Activated T-helper 1 cell treated with anti-CD3 and anti-CD28 coated beads, Interleukin-12 subunit alpha, Interleukin-12 subunit beta, Interleukin-2, Interleukin-4 antibody, amounts not matched to agents 30 ng/mL and 10 ng/mL and 1 ng/mL, durations not matched to agents 14 hours and 24 hours and 36 hours (primary cell): ENCODE measurements at places on chromosomes 16 and 17. TPM values are rescaled to one million over a fixed set of nuclear protein-coding genes. Genes with fewer than 3 reads are reported as not detected.

Gene KRT39
- total RNA-seq = not detected in 2 replicates

Gene CCDC154
- 0.44 and 2.0 TPM in 2 replicates for total RNA-seq

- DNase-seq = no peak
- peaks cover 4% of the 10 kb centered on the region for H3K27me3 ChIP-seq
- no peaks in the 10 kb centered on the region for H3K36me3 ChIP-seq
- H3K4me3 ChIP-seq = no peak overlapping the region
- no peak overlapping the region for H3K27ac ChIP-seq
Observed at GRCh38 chr16:56289416-56289815, 98.1 kb downstream of the GNAO1 start.

DNA sequence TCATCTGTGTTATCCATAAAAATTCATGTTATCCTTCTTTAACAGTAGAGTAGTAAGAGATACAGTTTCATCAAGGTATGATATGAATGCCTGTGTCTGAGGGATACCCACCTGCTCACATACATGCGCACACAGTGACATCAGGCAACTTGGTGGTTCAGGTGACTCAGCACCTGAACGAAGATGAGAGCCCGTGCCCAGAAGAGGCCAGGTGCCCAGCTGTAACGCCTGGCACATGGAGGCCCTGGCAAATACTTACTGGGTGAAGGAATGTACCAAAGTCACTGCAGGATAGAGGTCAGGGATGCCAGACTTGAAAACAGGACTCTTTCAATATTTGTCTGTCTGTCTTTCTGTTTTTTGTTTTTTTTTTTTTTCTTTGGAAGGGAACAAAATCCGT is 72.6 kb upstream of the LGALS9 start:
- DNase-seq = no peak
- no peaks in the 10 kb centered on the region for H3K27me3 ChIP-seq
- H3K4me3 ChIP-seq = no peak overlapping the region
- peaks cover 50% of the 10 kb centered on the region for H3K4me1 ChIP-seq
- H3K27ac ChIP-seq = no peak overlapping the region
- H3K36me3 ChIP-seq = peaks cover 48% of the 10 kb centered on the region

- DNase-seq = no peak
- H3K4me1 ChIP-seq = no peaks in the 10 kb centered on the region
- H3K36me3 ChIP-seq = no peaks in the 10 kb centered on the region
- no peak overlapping the region for H3K4me3 ChIP-seq
- H3K27me3 ChIP-seq = peaks cover 14% of the 10 kb centered on the region
Observed at GRCh38 chr17:76686538-76687297, 24.0 kb downstream of the MXRA7 start.

DNA sequence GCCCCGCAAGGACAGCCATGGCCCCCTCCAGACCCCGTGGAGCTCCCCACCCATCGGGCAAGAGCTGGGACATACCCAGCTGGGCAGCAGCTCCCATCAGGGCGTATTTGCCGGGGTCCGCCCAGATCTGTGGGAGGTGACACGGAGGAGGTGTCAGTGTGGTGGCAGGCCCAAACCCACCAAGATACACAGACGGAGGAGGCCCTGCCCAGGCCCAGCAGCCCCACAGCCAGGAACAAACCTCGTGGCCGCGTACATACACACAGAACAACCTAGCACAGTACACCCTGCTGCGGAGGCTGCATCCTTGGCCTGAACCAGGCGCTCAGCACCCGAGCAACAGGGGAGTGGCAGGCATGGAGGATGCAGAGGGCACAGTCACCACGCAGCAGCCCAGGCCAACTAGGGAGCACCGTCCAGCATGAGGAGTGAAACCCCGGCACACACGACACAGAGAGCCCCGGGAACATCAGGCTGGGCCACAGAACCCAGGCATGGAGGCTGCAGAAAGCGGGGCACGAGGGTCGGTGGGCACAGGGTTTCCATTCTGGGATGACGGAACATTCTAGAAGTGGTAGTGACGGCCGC is 4.9 kb upstream of the CCDC154 start:
- no peak overlapping the region for H3K27ac ChIP-seq
- no peaks in the 10 kb centered on the region for H3K27me3 ChIP-seq
- DNase-seq = no peak
- H3K4me3 ChIP-seq = no peak overlapping the region
- peaks cover 2% of the 10 kb centered on the region for H3K36me3 ChIP-seq

DNA sequence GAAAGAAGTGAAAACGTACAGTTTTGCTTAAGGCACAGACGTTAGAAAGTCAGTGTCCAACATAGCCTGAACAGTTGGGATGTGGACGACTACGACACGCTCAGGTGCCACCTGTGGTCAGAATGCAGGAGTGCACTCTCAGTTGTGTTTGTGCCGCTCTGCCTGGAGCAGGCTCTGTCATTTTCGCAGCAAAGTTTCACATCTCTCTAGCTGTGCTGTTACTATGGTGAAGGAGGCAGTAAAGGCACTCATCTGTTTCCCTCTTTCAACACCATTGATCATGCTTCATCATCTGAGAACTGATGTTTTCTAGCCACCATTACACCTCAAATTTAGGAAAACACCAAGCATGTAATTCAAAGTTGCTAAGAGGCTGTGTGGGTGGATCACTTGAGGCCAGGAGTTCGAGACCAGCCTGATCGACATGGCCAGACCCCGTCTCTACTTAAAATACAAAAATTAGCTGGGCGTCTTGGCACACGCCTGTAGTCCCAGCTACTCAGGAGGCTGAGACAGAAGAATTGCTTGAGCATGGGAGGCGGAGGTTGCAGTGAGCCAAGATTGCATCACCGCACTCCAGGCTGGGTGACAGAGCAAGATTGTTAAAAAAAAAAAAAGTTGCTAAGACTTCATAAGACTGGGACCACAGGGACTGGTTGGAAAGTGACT is 44.9 kb upstream of the DNAJA2 start:
- no peak overlapping the region for H3K4me3 ChIP-seq
- H3K4me1 ChIP-seq = peaks cover 23% of the 10 kb centered on the region
- no peak overlapping the region for H3K27ac ChIP-seq
- peaks cover 4% of the 10 kb centered on the region for H3K27me3 ChIP-seq

DNA sequence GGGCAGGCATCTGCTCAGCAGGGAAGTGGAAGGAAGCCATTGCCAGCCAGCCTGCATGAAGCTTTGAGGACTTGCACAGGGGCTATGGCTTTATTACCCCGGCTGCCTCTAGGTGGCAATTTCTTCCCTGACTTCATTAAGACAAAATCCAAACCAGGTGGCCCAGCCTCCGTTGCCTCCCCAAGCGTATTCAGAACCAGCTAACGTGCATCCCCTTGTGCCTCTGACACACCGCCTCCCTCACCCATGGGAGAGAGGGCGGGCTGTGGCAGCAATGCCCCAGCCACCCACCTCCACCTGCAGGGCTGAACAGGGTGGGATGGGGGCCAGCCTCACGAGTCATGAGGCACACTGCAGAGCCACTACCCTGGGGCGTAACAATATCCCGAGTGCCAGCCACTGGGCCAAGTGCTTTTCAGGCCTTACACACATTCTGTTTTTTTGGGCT is 6.8 kb downstream of the KIFC3 start:
- no peak overlapping the region for H3K4me3 ChIP-seq
- H3K36me3 ChIP-seq = no peaks in the 10 kb centered on the region
- peaks cover 19% of the 10 kb centered on the region for H3K27me3 ChIP-seq
- no peak overlapping the region for H3K27ac ChIP-seq

DNA sequence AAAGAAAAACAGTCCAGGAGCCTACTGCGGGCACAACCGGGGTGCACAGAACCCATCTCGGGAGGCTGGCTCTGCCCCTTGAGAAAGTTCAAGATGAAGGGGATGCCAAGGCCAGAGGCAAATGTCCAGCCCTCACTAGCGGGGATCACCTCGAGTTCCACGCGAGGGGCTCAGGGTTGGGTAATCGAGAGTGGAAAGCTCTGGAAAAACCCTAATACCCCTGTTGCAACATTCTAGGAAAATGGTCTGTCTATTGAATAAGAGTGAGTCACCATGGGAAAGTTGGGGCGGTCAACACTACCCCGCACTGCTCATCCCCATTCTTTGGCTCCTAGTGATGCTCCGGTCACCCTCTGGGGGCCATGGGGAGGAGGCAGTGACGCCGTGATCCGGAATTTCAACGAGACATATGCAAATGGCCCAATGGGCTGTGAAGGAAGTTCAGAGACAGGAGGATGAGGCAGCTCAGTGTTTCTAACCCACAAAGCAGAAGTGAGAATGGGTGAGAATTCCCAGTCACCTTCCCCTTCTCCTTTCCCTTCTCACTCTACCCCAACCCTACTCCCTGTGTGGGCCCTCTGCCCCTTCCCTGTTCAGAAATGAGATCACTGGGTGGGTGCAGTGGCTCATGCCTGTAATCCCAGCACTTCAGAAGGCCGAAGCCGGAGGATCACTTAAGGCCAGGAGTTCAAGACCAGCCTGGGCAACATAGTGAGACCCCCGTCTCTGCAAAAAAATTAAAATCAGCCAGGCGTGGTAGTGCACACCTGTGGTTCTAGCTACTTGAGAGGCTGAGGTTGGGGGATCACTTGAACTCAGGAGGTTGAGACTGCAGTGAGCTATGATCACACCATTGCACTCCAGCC is 22.4 kb downstream of the SOCS3 start:
- no peak overlapping the region for H3K27ac ChIP-seq
- peaks cover 45% of the 10 kb centered on the region for H3K4me1 ChIP-seq
- H3K27me3 ChIP-seq = peaks cover 4% of the 10 kb centered on the region
- no peak overlapping the region for H3K4me3 ChIP-seq

- no peak for DNase-seq
- peak overlapping the region; percentile 70 for H3K27ac ChIP-seq
- H3K4me3 ChIP-seq = peak overlapping the region; percentile 99
Observed at GRCh38 chr17:62062302-62062701, 2.8 kb downstream of the MED13 start.

- peaks cover 37% of the 10 kb centered on the region for H3K4me1 ChIP-seq
- H3K4me3 ChIP-seq = no peak overlapping the region
- H3K27me3 ChIP-seq = no peaks in the 10 kb centered on the region
- DNase-seq = no peak
Observed at GRCh38 chr16:53090591-53091411, 36.0 kb downstream of the CHD9 start.

- H3K36me3 ChIP-seq = no peaks in the 10 kb centered on the region
- DNase-seq = no peak
- H3K27ac ChIP-seq = no peak overlapping the region
- H3K27me3 ChIP-seq = peaks cover 40% of the 10 kb centered on the region
- H3K4me1 ChIP-seq = no peaks in the 10 kb centered on the region
Observed at GRCh38 chr17:36705283-36705795, 104.0 kb downstream of the MRM1 start.

DNA sequence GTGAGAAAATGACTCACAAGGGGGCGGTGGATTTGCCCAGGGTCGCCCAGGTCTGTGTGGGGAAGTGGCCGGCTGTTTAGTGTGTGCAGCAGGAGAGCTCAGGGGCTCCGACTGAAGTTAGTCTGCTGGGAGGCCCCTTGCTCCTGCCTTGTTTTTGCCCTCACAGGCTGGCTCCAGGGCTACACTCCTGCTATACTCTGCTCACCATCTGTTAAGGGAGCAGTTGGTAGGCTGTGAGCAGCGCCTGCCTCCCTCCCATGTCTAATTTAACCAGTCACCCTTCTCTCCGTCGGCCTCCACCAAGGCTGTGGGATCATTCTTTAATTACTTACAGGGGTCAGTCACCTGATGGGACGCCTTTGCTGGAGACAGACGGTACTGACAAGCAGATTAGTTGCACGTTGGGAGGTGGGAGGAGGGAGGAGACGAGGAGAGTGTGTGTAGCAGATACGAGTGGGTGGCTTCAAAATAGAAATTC is 35.5 kb downstream of the KSR1 start:
- H3K27me3 ChIP-seq = no peaks in the 10 kb centered on the region
- H3K4me3 ChIP-seq = no peak overlapping the region
- H3K36me3 ChIP-seq = peaks cover 23% of the 10 kb centered on the region
- peaks cover 74% of the 10 kb centered on the region for H3K4me1 ChIP-seq

Gene CCDC78
- total RNA-seq = 5.8 and 7.8 TPM in 2 replicates

DNA sequence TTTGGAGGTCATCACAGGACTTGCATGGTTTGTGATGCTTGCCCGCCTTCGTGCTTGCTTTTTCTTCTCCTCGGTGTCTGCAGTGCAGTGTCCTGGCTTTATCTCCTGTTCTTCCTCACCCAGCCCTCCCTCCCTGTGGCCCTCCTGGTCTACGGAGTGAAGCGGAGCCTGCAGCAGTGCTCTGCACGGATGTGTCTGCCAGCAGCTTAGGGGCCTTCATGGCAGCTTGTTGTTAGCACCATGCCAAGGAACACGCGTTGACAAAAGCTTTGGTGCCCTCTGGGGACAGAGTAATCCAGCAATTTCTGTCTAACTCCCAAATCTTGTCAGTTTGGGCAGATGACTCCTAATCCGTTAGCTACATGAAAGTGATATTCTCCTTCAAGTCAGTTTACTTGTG is 9.9 kb downstream of the DHODH start:
- H3K27me3 ChIP-seq = no peaks in the 10 kb centered on the region
- peaks cover 27% of the 10 kb centered on the region for H3K36me3 ChIP-seq
- no peak for DNase-seq
- peaks cover 4% of the 10 kb centered on the region for H3K4me1 ChIP-seq

DNA sequence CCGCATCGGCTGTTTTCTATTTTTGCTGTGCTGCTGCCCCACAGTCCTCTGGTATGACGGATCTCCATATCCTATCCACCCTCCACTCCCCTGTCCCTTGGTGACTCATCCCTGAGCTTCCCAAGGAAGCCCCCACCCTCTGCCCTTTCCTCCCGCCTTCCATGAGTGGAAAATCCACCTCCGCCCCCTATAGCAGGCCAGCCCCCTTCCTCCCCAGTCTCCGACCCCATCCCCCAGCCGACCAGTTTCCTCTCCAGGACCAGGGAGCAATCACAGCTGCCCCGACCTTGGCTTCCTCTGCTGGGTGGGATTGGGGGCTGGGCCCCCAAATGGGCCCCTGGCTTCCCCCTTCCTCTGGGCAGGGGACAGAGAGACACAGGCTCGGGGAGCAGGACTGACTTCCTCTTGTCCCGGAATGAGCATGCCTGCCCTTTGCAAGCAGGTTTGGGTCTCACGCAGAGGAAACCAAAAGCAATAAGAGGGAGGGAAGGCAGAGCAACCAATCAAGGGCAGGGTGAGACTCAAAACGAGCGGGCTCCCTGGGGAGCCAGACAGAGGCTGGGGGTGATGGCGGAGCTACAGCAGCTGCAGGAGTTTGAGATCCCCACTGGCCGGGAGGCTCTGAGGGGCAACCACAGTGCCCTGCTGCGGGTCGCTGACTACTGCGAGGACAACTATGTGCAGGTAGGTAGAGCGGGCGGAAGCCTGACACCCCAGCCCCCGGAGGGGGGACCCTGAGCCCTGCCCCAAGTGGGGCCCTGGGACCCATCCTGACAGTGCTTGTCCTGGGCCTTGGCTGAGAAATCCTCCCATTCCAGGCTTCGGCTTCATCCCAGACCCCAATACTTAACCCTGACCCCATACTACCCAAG is at the start of the genes ABI3 and GNGT2:
Gene ABI3, plus strand, starts transcription at position 550 of the 872 bp plus-strand sequence. Its CDS starts 18 bp downstream, at position 568.
Gene GNGT2, minus strand, starts transcription at position 417 of the 872 bp plus-strand sequence. CDS start 3,152 bp downstream, outside the sequence.
- peak within 1 kb of the TSS; percentile 88 for H3K27ac ChIP-seq
- peak; percentile 65 for DNase-seq
- H3K4me1 ChIP-seq = peaks cover 63% of the 10 kb centered on the region
- no peaks in the 10 kb centered on the region for H3K27me3 ChIP-seq
- H3K36me3 ChIP-seq = peaks cover 24% of the 10 kb centered on the region
- H3K4me3 ChIP-seq = peak within 1 kb of the TSS; percentile 96

Gene KRTAP3-1
- not detected in 2 replicates for total RNA-seq
